ENCODE measurements at places on chromosomes 5 and 9. TPM values are rescaled to one million over a fixed set of nuclear protein-coding genes. Genes with fewer than 3 reads are reported as not detected.
A peak's percentile ranks its signal among the peaks of the same experiment; 100 is the strongest.

DNA sequence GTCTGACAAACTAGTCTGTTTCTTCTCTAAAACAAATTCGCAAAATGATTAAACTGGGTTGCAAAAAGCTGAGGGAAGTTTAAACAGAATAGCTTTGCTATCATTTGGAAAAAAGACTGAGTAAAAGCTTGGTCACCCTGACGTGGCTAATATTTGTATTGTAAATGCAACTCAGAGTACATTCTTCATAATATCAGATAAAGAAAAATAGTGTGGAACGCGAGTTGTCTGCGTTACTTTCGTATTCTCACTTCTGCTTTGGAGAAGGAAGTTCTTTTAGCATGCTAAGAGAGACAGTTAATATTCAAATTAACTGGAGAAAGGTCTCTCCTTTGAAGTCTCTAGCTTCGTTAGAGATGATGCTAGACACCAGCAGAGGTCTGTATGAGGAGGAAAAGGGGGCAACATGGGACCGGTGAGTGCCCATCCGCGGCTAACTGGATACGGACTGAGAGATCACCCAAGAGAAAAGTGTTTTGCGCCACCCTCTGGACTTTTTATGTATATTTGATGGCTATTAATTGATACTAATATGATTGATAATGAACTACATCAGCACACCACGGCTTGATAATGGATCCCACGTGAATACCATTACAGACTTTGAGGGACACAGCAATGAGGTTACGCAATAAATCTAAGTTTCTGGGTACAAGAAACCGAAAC, 2.9 kb upstream of the CNTRL start:
- peak; percentile 57 for DNase-seq

Gene C6
- not detected for total RNA-seq

GRCh38 chr9:125361837-125362531, 100.4 kb downstream of the GAPVD1 start:
- peak; percentile 45 for DNase-seq

Gene OTP
- not detected for total RNA-seq

Gene BTNL3
- total RNA-seq: not detected

Gene PCDHGB2
- total RNA-seq: 0.13 TPM

DNA sequence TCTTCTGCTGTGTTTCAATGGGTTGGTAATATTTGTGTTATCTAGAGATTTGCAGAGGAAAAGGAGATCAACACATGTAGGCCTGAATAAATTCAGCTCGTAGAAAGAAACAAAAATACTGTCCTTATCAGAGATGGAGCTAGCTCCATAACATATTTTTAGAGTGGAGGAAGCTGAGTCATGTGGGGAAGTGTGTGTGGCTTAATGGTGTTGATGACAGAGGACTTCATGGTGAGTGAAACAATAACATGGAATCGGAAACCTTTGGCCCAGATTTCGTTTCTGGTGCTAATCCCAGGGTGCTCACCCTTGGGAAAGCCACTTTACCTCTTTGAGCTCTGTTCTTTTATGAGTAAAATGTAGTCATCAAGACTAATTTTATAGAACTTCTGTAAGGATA, 825.0 kb downstream of the TLR4 start:
- DNase-seq: no peak

DNA sequence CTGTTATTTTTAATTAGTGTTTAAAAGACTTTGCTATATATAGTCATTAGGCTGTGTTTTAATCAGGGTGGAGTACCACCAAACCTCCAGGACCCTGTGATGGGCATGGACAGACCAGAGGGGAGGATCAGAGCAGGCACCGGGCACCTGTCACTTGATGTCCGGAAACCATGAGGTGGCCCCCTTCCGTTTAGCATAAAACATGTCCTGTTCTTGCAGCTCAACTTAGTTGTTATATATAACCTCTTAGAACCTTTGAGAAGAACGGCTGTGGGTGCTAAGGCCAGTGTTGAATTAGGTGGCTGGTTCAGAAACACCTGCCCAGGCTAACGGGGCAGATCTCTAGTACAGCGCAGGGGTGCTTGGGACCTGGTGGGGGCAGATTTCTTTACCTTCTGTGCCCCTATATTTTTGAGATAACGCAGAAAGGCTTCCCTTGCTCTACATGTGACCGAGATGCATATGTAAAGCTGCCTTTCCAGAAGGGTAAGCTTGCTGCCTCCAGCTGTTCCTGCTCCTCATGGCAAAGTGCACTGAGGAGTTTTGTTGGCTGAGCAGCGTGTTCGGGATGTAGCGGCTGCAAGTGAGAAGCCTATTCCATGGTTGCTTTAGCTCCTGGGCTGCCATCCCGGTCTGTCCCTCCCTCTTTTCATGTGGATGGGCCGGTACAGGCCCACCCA, 255.5 kb downstream of the FANCC start:
- no peak for DNase-seq

DNA sequence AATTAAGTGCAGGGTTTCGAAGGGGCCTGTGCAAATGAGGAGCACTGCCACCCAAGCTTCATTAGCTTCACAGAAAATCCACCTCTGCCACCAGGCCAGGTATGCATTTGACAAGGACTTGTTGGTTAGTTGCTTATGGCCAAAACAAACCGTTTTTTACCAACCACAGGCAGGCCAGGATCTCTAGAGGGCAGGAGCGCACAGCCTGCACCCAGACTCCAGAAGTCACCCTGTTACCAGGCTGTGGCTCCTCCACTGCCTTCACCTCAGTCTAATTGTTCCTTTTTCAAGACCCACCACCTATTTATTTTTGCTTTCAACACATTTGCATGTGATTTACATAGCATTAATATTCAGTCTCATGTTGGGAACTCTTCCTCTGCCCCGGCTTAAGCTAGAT, 78.3 kb upstream of the HSPA9 start:
- no peak for DNase-seq

- DNase-seq: no peak
Observed at GRCh38 chr9:34990908-34991606, 1.5 kb downstream of the DNAJB5 start.
